ENCODE measurements at places on chromosomes 1 and 21. TPM values are rescaled to one million over a fixed set of nuclear protein-coding genes. Genes with fewer than 3 reads are reported as not detected.

Gene SIPA1L2
- total RNA-seq = 61.5 TPM

Gene ACTA1
- total RNA-seq = 0.45 TPM

Gene FNDC10
- 2.4 TPM for total RNA-seq

Gene SFT2D2
- total RNA-seq = 74.4 TPM

DNA sequence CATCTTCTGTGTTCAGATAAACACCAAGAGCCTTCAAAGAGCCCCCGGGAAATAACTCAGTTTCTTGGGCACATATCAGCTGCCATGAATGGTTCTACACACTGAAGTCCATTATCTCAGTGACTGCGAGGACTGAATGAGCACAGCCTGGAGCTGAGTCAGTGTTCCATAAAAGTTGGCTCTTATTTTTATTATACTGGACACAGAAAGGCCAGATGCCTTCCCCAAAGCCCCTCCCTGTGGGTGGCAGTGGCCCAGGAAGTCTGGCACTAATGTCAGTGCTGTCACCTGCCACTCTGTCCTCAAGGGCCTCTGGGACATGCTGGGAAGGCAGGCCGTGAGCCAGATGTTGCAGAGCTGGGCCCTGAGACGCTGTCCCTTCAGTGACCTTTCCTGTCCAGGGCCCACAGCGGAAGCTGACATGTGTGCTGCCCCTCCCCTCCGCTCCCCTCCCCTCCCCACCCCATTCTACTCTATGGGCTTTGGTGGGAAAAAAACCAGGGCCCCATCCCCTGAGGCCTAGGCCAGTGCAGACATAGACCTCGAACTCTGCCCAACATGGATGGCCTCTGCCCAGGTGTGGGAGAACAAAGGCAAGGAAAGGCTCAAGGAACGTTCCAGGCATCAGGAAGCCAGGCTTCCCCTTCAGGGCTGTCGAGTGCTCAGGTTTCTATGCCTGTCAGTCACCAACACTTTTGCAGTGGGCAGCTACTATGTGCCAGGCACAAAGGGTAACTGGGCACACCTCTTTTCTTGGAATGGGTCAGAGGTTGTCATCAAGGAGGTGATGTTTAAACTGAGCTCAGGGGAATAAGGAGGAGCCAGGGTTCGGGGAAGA lies 22.4 kb upstream of the NPPB start:
- no peak for DNase-seq

DNA sequence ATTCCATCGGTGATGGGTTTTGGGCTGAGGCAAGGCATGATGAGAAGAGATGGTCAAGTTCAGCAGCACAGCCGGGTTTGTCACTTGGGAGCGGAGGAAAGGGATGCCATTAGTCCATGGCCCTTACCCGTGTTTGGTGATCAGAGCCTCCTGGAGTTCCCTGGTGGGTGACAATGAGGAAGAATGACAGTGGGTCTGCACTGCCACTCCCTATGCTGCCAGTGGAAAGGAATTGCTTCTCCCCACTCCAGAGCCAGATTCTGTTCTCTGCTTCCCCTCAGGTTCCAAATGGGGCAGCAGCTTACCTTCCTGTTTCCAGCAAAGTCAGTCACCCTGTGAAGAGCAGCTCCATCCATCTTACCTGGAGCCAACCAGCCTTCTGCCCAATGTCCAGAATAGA lies 393.1 kb downstream of the PTPRU start:
- DNase-seq = no peak

DNA sequence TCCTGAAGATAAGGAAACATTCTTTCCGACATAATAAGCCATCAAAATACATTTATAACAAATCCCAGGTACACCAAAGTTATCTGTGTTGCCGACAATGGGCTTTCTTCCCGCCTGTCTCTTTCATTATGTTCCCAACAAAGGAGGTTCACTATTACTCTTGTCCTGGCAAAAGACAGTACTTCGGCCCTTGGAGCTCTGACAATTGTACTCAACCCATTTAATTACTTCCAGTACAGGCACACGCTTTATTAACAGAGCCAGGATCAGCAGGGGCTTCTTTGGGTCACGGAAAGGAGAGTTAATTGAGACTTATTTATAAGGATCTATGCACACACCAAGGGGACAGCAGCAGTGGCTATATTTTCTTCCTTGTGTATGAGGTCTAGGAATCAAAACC lies 46.6 kb upstream of the DUSP10 start:
- no peak for DNase-seq

- DNase-seq = no peak
Observed at GRCh38 chr1:6694121-6694713, 7.4 kb downstream of the DNAJC11 start.

GRCh38 chr21:28375708-28376385 lies 616.8 kb downstream of the LTN1 start:
- no peak for DNase-seq

DNA sequence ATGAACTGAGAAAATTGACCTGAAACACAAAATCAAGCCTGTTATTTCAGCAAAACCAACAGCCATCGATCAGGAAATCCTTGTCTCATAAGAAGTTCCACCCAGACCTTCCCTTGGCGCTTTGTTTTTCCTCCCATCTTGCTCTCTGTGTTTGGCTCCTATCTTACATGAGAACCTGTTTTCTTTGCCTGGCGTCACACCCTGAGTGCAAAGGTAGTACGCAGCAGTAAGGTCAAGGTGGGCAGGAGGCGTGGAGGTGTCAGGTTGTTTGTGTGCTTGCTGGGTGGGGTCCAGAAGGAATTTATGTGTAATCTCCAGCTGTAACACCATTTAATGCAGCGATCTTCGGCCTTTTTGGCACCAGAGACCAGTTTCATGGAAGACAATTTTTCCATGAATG lies 50.5 kb downstream of the C1orf21 start:
- DNase-seq = no peak

GRCh38 chr1:172125812-172126430 lies 284.6 kb downstream of the DNM3 start:
- DNase-seq = no peak

All from sciatic nerve (tissue), 2 donors.